ENCODE measurements at places on chromosomes 2 and 18.

GRCh38 chr2:204370172-204370718, 175.0 kb upstream of the PARD3B start:
- no peak for DNase-seq

DNA sequence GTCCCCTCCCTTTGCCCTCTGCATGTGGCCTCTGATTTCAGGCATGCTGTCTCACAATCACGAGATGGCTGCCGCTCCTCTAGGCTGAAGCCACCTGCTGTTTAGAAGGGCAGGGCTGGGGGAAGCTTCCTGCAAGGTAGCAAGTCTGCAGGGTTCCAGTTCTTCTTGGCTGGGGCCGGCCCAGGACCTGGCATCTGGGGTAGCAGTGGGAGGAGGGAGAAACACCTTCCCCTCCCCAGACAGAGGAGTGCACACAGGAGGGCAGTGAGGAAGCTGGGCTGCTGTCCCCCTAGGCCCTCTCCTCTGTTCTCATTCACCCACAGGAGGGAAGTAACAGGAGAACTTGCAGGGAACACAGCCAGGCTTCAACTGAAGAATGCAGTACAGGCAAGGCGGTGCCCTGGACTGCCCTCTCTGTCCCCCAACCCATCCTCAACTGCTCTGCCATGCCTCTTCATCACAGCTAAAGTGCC, 345.9 kb upstream of the HS6ST1 start:
- DNase-seq: no peak

DNA sequence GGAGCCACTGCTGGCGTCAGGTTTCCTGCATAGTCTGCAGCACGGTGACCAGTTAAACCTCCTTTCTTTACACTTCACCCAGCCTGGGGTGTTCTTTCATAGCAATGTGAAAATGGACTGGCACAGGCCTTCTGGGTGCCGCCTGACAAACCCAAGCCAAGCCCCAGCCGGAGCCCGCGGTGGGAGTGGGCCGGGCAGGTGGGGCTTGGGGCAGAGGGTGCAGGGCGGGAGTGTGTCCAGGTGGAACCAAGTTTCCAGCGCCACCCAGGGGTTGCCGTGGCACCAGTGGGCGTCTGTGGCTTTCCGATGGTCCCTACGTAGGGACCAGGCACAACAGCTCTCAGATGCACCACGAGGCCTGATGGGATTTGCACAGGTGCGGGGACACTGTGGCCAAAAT, 75.8 kb downstream of the RTP5 start:
- no peak for DNase-seq

GRCh38 chr2:221844212-221845020, 272.3 kb upstream of the EPHA4 start:
- DNase-seq: no peak

DNA sequence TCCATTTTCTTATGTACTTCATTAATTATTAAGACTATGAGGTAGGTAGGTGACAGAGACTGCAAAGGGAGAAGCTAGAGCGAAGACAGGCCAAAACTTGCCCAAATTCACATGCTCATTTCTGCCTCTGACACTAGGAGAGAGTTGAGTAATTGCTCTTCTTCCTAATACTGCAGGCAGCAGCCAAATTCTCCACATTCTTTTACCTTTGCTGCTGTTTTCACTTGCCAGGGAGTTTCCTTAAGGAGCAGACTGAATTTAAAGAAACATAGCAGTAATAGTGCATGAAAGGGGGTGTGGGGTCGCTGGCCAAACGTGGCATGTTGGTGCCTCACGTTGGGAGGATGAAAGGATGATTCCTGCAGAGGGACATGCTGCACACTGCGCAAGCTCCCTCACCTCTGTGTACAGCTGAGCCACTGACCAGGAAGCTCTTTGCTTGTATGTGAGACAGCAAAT, 12.3 kb downstream of the CRIM1 start:
- DNase-seq: no peak

GRCh38 chr2:164371916-164372315, 249.4 kb downstream of the GRB14 start:
- DNase-seq: no peak

- DNase-seq: no peak
Observed at GRCh38 chr2:190235101-190235500, 84.5 kb downstream of the HIBCH start.

DNA sequence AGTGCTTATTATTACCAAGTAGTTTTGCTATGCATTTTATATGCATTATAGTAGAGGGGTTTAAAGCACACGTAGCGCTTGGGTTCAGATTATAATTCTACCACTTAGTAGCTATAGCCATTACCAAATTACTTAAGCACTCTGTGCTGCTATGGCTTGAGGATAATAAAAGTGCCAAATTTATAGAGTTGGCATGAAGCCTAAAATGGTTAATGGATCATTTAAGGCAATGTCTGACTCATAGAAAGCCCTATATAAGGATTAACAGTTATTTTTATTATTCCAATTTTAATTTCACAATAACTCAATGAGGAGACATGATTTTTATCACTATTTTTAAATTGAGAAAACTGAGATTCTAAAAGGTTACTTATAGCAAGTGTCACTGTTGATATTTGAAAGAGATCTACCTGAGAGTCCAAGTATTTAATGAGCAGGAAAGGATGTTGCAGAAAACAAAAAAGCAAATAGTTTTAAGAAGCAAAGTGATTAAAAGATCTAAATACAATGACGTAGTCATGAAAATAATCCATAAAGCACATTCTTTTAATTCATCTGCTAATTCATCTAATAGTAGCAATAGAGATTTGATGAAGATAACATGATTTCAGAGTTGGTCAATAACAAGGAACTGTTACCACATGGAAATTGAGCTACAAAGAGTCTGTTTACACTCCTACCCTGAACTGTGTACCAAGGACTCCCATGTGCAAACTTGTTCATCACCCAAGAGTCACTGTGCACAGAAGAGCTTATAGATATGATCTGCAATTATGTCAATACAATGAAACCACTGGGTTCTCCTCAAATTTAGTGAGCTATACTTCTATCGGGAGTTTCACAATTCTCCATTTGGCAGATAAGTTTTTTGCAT, 78.8 kb upstream of the DTNA start:
- no peak for DNase-seq

- no peak for DNase-seq
Observed at GRCh38 chr18:2706903-2707302, 51.4 kb downstream of the SMCHD1 start.

- DNase-seq: no peak
Observed at GRCh38 chr2:197777823-197778407, 7.2 kb downstream of the BOLL start.

DNA sequence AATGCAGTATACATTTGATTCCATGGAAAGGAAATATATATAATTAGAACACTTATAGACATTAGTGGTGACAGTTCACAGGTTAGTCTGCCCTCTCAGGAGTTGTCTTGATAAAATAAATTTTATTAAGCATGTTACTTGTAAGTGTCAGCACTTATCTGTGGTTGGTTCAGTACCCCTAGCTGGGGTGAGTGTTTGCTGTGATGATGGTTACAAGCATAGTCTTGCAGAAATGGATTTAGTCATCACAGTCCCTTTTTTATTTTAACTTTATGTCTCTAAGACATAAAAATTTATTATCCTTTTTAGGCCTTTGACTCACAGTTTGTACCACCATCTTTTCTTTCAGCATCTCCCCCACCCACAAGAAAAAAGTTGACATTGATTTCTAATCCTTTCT, 52.1 kb downstream of the NCK2 start:
- no peak for DNase-seq

DNA sequence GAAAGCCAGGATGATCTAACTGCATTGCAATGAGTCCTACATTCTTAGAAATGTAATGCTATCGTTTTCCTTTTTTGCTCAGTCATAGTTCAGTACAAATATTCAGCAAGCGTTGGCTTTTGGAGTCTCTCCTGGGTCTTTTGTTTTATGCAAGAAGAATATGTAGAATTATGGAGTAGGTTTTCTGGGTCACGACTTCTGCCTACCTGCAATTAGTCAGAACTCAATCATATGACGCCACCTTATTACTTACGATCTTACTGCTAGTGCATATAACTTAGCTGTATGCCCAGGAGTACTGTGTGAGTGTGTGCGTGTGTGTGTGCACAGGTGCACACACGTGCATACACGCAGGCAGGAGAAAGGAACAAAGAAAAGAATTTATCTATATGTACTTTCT, 640.2 kb downstream of the STK39 start:
- DNase-seq: no peak

GRCh38 chr2:85774126-85774978, 20.6 kb downstream of the ATOH8 start:
- no peak for DNase-seq

GRCh38 chr2:185967335-185967734, 228.7 kb downstream of the FSIP2 start:
- no peak for DNase-seq

DNA sequence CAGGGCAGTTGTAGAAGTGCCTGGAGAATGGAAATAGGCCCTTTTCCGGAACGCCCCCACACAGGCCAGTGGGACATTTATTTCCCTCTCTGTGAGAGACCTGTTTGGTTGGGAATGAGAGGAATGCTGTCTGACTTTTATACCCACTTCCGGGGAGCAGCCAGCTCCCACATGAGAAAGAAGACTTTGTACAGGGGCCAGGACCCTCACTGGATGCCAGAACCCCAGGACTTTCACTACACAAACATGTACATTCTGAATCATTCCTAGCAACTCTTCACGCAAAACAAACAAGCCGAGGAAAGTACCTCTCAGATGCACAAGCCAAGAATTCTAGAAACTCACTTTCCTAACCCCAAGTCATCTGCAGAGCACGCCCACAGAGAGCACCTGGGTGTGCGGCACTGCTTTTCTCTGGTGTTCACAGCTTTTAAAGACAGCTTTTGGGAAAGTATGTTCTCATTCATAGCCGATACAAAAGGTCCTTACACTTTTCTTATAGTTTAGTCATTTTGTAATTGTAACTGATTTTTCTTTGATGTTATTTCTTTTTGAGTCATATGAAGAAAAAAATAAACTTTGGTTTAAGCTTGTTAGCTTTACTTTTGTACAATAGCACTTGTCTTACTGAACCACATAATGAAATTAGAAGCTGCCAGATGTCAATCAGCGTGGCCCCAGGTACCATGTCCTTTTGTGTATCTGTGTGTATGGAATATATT, 856.1 kb upstream of the ID2 start:
- DNase-seq: no peak

DNA sequence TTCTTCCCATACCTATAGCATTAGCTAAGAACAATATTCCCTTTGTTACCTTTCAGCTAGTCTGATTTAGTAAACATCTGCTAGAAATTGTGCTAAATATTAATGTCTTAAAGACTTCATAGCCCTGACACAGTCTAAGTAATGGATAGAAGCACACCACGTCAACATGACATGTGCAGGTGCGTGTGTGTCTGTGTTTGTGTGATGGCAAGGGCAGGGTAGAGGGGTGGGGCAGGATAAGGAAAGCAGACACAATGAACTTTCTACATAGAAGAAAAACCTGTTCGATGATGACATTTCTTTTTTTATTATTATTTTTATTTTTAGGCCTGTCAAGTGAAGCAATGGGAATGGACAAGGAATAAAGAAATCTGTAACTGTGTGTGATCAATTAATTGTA, 223.3 kb downstream of the NOL4 start:
- DNase-seq: no peak

DNA sequence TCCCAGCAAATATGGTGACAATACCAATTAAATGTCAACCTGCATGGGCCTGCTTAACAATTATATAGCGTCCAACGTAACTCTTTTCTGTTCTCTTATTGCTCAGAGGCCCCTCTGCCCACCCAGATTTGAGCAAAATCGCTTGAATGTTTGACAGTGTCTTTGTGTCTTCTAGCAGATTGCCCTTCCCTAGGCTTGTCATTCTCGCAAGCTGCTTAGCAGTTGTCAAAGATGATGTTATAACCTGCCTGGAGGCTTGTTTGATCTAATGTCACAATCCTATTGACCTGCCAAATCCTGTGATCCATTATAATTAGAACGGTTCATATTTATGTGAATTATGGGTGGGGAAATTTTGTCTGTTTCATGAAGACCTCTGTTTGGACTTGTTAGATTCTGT, 108.8 kb downstream of the FARSB start:
- no peak for DNase-seq

DNA sequence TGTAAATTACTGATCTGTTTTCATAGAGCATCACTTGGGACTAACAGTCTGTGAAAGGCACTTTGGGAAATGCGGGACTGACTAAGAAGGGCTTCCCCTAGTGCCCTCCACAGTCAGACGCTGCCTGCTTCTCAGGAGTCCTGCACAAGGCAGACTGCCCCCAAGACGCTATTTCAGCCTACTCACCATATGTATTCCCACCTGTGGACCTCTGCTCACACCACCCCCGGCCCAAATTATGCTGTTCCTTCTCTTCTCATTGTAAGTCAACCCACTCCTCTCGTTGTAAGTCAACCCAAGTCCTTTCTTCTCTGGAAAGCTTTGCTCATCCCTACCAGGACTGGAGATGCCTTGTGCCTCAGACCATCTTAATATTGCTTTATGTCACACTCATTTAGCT, 175.3 kb downstream of the GFPT1 start:
- DNase-seq: no peak

DNA sequence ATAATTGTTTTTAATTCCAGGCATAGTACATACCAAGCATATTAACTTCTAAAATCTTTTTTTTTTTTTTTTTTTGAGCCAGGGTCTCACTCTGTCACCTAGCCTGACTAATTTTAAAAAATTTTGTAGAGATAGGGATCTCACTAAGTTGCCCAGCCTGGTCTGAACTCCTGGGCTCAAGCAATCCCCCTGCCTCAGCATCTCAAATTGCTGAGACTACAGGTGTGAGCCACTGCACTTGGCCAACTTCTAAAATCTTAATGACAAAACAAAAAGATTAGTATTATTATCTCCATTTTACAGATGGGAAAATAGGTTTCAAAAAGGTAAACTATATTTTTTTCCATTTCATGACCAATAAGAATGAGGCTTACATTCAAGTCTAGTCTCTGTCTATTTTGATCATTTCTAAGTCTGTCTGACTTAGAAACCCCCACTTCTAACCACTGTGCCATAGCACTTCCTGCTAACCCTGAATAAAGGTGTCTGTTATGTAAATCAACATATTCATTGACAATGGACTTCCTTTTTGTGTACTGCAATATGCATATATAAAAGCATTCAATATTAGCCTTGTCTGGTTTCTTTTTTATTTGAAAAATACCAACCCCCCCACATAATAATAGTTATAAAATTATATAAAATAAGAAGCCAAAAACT, 28.7 kb upstream of the ZEB2 start:
- no peak for DNase-seq

GRCh38 chr2:101296371-101296770, 12.1 kb downstream of the RNF149 start:
- no peak for DNase-seq

GRCh38 chr2:68730828-68731227, 3.8 kb upstream of the ARHGAP25 start:
- no peak for DNase-seq

DNA sequence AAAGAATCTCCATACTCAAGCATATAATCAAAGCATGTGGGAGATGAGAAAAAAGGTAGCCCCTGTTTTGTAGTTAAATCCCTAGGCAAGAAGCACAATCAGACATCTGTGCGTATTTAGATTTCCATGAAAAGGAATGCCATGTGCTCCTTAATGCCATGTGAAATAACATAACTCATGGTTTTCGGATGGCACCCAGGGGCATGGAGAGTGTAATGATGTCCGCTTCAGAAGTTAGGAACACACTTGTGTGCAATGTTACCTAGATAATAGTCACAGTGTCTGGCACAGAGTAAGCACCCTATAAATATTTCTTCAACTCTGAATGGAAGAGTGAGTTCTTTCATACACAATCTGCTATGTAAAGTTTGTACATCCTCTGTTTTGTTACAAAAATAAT, 197.0 kb downstream of the NCKAP5 start:
- DNase-seq: no peak

All from omental fat pad (tissue), 4 donors.